ENCODE measurements at places on chromosomes 3 and 15.

GRCh38 chr3:71728632-71729342 is 3.6 kb upstream of the EIF4E3 start:
- peak; percentile 33 for DNase-seq

DNA sequence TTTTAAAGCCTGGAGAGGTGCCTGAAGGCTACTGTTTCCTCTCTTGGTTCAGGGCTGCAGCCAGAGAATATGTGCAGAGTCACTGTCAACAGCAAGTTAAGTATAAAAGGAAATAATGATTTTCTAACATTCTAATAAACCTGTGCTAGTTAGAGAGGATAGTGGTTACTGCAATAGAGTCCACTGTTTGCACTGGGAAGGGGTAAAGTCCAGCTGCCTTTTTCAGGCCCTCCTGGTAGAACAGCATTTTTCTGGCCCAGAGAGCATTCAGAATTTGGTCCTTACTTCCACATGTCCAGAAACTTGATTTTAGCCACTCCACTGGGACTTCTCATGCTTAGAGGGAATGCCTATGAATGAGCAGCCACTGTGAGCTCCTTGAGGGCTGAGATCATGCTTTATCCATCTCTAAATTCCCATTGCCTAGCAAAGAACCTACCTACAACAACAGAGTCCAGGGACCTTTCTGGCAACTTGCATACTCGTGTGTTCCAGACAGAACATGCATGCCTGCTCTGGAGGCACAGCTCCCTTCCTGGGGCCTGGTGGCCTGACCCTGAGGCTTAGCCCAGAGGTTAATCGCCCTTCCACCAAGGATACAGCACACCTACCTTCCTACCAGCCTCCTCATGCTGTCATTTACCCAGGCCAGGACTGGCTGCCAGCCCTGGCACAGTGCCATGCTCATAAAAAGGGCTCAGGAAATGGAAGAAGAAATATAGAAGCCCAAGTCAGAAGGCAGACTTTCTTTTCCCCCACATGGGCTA is 50.3 kb upstream of the ATP13A3 start:
- DNase-seq, result no peak

- DNase-seq, result no peak
Observed at GRCh38 chr15:62807539-62808130, 234.9 kb upstream of the TPM1 start.

DNA sequence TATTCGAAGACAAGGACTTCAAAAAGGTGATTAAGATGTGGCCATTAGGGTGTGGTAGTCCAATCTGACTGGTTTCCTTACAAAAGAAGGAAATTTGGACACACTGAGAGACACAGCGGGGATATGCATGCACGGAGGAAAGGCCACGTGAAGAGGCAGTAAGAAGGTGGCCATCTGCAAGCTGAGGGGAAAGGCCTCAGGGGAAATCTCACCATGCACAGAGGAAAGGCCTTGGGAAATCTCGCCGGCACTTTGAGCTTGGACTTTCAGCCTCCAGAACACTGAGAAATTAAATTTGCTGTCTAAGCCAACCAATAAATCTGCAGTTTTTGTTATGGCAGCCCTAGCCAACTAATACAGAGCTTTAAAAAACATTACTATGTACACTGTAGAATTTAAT is 78.8 kb downstream of the DLG1 start:
- DNase-seq, result no peak

- DNase-seq, result no peak
Observed at GRCh38 chr3:29331035-29331434, 50.2 kb downstream of the RBMS3 start.

GRCh38 chr3:157330206-157330605 is 106.4 kb upstream of the PTX3 start:
- DNase-seq, result no peak

DNA sequence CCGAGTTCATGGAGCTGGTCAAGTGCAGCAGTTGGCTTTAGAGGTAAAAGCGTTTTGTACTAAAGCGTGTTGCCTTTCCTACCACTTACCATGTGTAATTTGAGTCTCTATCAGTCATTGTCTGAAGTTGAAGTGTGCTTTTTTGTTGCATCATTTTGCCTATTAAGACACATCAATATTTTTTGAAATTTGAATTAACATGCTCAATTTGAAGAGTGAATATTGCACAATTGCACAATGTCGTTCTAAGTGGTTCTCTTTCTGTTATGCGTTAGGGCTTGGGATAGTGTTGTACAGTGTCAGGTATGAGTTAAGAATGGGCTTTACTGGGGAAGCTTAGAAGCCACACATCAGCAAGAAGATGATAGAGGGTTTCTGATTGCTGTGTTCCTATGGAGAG is 84.0 kb upstream of the ACKR4 start:
- no peak for DNase-seq

GRCh38 chr3:17557749-17558463 is 184.5 kb downstream of the TBC1D5 start:
- no peak for DNase-seq

DNA sequence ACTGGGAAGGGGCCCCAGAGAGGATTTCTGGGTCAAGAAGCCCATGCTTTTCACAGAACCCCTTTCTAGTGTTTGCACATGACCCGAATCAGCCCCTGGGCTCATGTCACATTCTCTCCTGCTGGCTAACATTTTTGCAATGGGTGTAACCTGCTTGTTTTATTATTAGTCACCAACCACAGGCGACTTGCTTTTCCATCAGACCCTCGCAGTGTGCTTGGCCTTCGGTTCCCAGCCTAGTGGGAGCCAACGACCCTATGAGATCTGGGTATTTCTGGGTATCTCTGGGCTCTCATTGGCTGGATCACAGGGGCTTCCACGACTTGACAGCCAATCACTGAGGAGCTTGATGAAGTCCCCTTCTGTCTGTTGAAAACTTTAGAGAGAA is 11.0 kb upstream of the FBLN2 start:
- no peak for DNase-seq

GRCh38 chr15:73517566-73517965 is 74.6 kb downstream of the REC114 start:
- no peak for DNase-seq

- DNase-seq, result no peak
Observed at GRCh38 chr3:128435058-128435457, 31.6 kb downstream of the DNAJB8 start.

- DNase-seq, result no peak
Observed at GRCh38 chr3:141547791-141548190, 61.0 kb downstream of the RASA2 start.

DNA sequence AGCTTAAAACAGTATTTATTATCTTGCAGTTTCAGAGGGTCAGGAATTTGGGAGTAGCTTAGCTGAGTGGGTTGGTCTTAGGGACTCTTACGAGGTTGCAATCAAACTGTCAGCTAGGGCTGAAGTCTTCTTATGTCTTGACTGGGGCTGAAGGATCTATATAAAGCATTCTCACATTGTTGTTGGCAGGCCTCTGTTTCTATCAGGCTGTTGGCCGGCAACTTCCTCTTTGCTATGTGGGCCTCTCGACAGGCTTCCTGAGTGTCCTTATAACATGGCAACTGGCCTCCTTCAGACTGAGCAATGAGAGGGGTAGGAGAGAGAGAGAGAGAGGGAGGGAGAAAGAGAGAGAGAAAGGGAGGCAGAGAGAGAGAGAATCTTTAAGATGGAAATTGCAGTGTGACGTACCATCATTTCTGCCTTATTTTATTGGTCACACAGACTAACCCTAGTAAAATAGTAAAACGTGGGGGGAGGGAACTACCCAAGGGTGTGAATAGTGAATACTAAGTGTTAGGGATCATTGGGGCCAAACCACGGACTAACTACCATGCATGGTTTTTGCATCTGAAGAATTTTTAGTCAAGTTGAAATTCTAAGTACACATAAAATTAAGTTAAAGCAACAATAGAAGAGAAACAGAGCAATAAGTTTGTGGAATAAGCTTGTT is 16.1 kb downstream of the FGF7 start:
- DNase-seq, result no peak

DNA sequence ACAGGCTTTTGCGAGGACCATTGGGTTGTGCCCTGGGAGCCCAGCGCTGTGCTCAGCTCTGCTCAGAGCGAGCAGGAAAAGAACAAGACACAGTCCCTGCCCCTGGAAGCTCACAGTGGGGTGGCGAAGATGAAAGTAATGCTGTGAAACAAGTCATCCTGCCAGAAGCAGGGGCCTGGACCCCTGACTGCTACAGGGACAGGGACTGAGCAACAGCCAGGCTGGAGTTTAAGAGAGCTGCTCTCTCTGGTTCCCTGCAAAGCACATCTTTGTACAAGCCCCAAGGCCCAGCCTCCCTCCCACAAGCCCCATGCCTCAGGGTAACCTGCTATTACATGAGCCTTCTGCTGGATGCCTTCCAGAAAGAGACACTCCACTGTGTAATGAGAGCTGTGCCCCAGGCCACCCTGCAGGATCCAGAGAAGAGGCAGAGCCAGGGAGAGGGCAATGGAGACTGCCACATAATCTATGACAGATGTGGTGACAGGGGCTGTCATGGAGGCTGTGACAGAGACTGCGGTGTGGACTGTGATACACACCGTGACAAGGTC is 7.1 kb upstream of the HCN4 start:
- no peak for DNase-seq

Data from activated naive CD4-positive, alpha-beta T cell treated with anti-CD3 and anti-CD28 coated beads, Interleukin-2, amount 10 ng/mL, durations not matched to agents 7 days and 5 days (primary cell).